ENCODE measurements at places on chromosomes 1 and 21.

GRCh38 chr1:51907079-51907702 is 28.7 kb upstream of the NRDC start:
- no peak for DNase-seq

DNA sequence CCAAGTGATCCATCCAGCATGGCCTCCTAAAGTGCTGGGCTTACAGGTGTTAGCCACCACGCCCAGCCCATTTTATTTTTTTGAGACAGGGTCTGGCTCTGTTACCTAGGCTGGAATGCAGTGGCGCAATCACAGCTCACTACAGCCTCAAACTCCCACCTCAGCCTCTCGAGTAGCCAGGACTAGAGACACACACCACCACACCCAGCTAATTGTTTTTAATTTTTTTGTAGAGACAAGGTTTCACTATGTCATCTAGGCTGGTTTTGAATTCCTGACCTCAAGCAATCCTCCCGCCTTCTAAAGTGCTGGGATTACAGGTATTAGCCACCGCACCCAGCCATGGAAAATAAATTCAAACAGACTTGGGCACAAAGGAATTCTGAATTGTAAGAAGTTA is 31.9 kb downstream of the PUM1 start:
- DNase-seq = no peak

GRCh38 chr1:23664837-23665795 is 26.5 kb upstream of the RPL11 start:
- no peak for DNase-seq

DNA sequence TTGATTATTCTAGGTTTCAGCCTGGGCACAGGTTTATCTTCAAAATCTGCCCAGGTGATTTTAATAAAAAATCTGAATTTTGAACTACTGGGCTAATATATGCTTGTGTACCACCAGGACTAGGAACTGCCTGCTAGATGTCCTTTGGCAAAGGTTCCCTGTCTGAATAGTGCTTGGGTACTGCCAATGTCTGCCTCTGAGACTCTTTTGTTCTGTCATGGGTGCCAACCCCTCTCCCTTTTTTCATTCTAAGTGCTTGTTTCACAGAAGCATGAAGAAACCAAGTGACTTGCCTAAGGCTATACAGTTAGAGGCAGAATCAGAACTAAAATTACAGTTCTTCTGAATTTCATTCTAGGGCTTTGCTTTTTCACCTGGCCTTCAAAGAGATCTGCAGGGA is 106.3 kb upstream of the CACHD1 start:
- DNase-seq = no peak

- DNase-seq = peak; percentile 51
These were observed 610 bp upstream of the HES4 start for GRCh38 chr1:1000357-1001056.
